ENCODE measurements at places on chromosomes 11 and 22.

DNA sequence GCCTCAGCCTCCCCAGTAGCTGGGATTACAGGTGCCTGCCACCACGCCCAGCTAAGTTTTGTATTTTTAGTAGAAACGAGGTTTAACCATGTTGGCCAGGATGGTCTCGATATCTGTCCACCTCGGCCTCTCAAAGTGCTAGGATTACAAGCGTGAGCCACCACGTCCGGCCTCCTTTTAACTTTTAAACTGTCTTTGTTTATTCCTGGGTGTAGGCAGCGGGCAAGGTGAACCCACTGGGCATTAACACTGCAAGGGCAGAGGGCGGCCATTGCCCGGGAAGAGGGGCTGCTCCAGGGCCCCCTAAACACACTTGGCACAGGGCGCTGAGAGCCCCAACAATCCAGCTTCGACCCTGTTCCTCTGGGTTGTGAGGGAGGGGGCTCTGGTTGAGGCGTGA is 693.6 kb downstream of the BRD1 start:
- no peak for DNase-seq

GRCh38 chr11:37988031-37988430 is 1390.0 kb upstream of the RAG2 start:
- no peak for DNase-seq

DNA sequence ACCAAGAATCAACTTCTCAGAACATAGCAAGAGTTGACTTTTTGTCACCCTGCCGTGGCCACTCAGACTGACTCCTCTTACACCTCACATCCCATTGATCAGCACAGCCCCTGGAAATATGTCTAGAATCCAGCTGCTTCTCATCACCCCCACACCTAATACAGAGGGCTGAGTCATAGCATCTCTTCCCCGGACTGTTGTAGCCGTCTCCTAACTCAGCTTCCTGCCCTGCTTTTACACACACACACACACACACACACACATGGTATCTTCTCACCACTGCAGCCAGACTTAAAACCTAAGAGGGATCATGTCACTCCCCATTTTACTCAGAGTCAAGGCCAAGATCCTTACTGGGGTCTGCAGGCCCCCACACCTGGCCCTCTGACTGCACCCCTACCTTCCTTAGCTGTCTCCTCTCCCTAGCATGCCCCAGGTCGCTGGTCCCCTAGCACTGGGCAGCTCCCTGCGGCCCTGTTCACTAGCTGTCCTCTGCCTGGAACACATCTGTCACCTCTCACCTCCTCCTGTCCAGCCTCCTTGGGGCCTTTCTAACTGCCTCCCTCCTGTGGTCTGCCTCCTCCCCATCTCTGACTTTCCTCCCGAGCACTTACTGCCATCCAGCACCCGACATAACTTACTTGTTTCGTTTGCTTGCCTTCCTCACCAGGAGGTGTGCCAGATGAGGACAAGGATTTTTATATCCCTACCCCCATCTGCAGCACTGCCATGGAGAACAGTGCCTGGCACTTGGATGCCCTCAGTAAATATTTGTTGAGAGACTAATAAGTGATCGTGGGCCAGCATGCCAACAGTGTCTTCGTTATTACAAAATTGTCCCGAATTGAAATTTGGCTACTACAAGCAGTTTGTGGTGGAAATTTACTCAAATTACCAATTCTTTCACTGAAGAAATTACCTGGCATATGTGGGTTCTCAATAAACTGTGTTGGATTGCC is 61.9 kb downstream of the BMAL1 start:
- DNase-seq = peak; percentile 42

DNA sequence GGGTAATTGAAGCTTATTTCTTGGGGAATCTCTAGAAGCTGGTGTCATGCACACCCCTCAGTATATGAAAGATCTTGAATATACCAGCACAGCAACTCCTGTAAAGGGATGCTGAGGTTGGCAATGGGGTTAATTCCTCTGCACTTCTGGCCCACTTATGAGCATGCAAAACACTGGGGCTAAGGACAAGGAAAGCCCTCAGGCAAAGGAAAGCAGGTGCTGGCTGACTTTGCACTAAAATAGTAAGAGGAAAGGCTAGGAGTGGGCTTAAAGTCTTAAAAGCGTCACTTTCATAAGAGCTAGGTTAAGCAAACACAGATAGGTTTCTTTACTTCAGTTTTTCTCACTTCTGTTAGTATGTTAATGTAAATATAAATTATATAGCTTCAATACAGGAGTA is 572.6 kb upstream of the LUZP2 start:
- no peak for DNase-seq

- DNase-seq = no peak
Observed at GRCh38 chr11:94199136-94200130, 70.8 kb downstream of the PANX1 start.

DNA sequence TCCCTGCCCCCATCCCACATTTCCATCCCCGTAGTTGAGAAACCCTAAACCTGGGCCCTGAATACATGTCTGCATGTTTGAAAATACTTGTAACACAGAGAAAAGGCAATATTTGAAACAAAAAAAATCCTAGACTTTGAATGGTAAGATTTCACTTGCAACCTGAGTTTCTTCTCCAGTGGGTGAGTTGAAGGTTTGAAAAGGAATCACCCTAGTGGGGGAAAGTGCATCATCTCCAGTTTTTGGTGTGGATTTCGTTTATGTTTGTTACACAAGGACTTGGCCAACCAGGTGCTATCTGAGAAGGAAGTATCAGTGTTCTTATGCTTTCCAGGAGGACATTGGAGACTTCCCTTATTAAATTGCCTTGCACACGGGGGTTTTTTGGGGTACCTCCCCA is 90.4 kb downstream of the ABTB2 start:
- DNase-seq = no peak

- DNase-seq = no peak
Observed at GRCh38 chr11:76026862-76027261, 179.4 kb downstream of the WNT11 start.

GRCh38 chr11:93541884-93542810 is 1.0 kb downstream of the SMCO4 start:
- DNase-seq = peak; percentile 64

- DNase-seq = no peak
Observed at GRCh38 chr11:67288198-67288451, 978 bp upstream of the ANKRD13D start.

DNA sequence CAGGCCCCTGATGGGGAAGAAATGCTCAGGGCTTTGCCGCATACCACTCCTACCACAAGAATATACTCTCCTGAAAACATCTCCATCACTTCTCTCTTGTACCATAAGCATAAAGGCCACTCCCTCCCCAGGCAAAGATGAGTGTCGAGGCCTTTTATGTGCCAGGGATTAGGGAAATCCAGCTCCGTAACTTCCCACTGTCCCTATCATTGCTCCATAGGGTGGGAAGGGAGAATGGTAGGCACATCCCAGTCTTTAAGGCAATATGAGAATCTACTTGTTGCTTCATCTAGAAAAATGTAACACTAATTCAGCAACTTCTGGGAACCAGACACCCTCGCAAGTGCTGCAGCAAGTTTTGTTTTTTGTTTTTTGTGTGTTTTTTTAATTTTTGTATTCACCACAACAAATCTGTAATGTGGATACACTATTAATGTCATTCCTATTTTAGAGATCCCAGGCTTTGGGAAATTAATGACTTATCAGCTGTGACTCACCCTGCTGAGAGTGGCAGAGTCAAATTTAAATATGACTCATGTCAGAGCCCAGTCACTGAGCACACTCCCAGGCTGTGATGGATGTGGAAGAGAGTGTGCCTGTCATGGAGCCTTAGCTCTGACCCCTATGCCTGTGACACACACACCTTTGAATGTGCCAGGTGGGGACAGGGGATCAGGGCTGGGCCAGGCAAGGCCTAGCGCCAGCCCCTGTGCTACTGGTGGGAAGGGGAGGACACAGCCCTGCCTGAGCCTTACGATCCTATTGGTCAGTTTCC is 23.4 kb downstream of the PANX1 start:
- DNase-seq = peak; percentile 37

- DNase-seq = no peak
Observed at GRCh38 chr11:95306123-95306522, 75.1 kb upstream of the SESN3 start.

DNA sequence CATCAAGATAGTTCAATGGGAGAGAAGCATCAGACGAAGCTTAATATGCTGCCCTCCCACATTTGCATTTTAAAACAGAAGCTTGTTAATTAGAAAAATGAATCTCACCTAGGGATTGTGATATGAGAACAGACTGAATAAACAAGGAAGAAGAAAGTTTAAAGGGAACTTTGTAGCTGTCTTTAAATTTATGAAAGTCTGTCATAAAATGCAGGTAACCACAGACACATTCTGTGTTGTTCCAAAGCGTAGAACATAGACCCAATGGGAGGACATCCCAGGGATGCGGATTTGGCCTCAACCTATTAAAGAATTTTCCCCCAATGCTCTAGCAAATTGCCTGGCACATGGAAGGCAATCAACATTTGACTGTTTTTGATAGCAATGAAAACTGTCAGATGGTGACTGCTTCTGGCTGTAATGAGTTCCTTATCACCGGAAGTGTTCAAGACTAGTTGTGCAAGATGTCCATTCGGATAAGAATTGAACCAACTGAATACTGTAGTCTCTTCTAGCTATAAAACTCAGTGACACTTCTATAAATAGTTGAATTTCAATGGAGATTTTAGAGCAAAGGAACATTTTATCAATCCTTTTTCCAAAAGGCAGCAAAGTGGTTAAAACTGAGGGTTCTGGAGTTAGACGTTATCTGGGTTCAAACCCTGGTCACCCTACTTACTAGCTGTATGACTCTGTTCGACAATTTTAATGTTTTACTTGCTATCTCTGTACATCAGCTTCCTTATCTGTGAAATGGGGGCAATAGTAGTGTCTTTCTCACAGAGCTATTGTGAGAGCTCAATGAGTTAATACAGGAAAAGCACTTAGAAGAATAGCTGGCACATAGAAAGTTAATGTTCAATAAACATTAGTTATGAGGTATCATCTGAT is 64.9 kb downstream of the LIF start:
- DNase-seq = no peak

GRCh38 chr11:120316880-120317688 is 8.0 kb upstream of the TLCD5 start:
- DNase-seq = no peak

- no peak for DNase-seq
Observed at GRCh38 chr22:28360939-28361338, 318.7 kb downstream of the TTC28 start.

- peak; percentile 82 for DNase-seq
Observed at GRCh38 chr11:46889689-46890475, 28.5 kb downstream of the LRP4 start.

GRCh38 chr22:36778020-36778419 is 2.1 kb upstream of the IFT27 start:
- no peak for DNase-seq

GRCh38 chr11:19472679-19473078 is 231.9 kb upstream of the E2F8 start:
- no peak for DNase-seq

- no peak for DNase-seq
Observed at GRCh38 chr11:74844072-74844471, 95.4 kb downstream of the RNF169 start.

DNA sequence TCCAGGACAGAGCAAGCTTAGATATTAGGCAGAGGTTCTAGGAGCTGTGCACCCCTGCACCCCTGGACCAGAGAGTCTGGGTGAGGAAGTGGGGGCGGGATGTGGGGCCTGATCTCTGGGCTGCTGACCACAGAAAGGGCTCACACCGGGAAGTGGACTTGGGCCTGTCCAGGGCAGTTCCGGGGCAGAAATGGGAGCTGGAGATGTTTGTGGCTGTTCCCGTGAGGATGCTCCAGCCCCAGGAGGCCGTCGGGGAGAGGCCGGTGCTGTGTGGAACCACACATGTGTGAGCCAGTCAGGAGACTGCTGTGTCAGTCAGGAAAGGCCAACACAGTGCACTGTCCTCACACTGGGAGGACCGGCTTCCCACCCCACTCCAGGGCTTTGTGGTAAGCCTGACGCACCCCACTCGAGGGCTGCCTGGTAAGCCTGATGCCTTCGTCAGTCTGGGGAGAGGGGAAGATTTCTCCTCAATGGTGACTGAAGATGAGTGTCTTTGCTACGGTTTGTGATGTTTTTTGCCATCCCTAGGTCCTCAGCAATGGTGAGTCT is 741.0 kb downstream of the BRD1 start:
- DNase-seq = no peak

GRCh38 chr11:96152623-96153022 is 190.4 kb downstream of the MAML2 start:
- DNase-seq = no peak

GRCh38 chr11:27282806-27283205 is 80.2 kb downstream of the CCDC34 start:
- no peak for DNase-seq

- DNase-seq = no peak
Observed at GRCh38 chr11:84887055-84887629, 740.0 kb downstream of the DLG2 start.

- no peak for DNase-seq
Observed at GRCh38 chr11:14425621-14426020, 66.6 kb upstream of the RRAS2 start.

DNA sequence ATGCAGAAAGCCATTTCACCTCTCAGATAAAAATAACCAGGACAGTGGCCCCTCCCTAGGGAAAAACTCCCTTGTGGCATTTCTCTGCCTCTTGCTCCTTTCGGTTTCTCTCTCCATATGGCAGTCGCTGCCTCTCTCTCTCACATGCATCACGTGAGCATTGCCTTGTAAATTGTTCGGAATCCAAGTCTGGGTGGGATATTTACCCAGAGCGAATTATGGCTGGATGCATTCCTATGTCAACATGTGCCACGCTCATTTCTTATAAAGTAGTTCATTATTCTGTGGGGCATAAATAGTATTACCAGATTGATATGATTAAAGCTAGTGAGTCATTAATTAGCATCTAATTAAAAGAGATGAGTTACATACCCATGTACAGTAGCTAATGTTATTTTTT is 392.9 kb downstream of the INSC start:
- no peak for DNase-seq

DNA sequence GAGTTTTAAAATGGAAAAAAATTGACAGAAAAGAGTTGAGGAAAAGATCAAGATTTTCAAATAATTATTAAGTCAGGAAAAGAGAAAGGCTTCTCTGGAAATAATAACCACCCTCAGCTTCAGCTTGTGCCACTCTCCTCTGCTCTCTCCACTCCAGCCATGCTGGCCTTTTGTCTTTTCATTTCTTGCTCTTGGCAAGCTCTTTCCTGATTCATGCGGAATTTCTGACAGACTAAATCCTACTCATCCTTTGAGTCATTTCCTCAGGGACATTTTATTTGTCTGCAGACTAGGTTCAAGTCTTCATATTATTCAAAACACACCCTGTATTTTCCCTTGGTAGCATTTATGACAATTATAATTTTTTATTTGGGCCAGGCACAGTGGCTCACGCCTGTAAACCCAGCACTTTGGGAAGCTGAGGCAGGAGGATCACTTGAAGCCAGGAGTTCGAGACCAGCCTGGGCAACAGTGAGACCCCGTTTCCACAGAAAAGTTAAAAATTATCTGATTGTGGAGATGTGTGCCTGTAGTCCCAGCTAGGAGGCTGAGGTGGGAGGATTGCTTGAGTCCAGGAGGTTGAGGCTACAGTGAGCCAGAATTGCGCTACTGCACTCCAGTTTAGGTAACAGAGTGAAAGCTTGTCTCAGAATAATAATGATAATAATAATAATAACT is 7.8 kb upstream of the P4HA3 start:
- no peak for DNase-seq

- DNase-seq = no peak
Observed at GRCh38 chr11:28822576-28822975, 714.4 kb downstream of the METTL15 start.
